ENCODE measurements at places on chromosomes 2 and 18.
A peak's percentile ranks its signal among the peaks of the same experiment; 100 is the strongest.

GRCh38 chr2:48719480-48720177, 35.9 kb downstream of the LHCGR start:
- H3K36me3 ChIP-seq = no peaks in the 10 kb centered on the region
- H3K27ac ChIP-seq = no peak overlapping the region
- no peak for DNase-seq
- no peaks in the 10 kb centered on the region for H3K27me3 ChIP-seq
- H3K4me1 ChIP-seq = no peaks in the 10 kb centered on the region
- H3K4me3 ChIP-seq = no peak overlapping the region

DNA sequence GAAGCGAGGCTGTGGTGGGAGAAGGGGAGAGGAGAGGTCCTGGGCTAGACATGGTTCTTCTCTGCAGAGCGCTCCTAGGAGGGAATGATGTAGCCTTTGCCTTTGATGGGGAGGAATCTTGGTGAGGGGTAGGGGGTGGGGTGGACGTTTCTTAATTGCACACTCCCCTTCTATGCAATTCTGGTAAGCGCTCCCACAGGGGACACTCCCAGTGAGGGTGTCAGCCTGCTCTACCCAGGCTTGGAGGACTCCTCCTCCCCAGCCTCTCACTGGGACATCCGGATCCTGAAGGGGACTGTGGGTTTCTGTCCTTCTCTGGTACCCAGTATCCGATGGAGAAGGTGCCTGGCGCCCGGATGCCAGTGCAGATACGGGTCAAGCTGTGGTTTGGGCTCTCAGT, 114.3 kb downstream of the DYSF start:
- no peak for DNase-seq
- H3K4me3 ChIP-seq = no peak overlapping the region
- no peaks in the 10 kb centered on the region for H3K27me3 ChIP-seq
- no peak overlapping the region for H3K27ac ChIP-seq
- no peaks in the 10 kb centered on the region for H3K36me3 ChIP-seq

- H3K27ac ChIP-seq = no peak overlapping the region
- H3K4me1 ChIP-seq = no peaks in the 10 kb centered on the region
- no peak overlapping the region for H3K4me3 ChIP-seq
Observed at GRCh38 chr2:37843556-37843955, 81.5 kb upstream of the RMDN2 start.

- no peak for DNase-seq
- H3K4me1 ChIP-seq = peaks cover 29% of the 10 kb centered on the region
- no peak overlapping the region for H3K4me3 ChIP-seq
- H3K36me3 ChIP-seq = peaks cover 18% of the 10 kb centered on the region
Observed at GRCh38 chr2:233498126-233498525, 68.5 kb downstream of the USP40 start.

- H3K36me3 ChIP-seq = peaks cover 11% of the 10 kb centered on the region
- peaks cover 4% of the 10 kb centered on the region for H3K27me3 ChIP-seq
- peak overlapping the region; percentile 90 for H3K4me3 ChIP-seq
- peaks cover 48% of the 10 kb centered on the region for H3K4me1 ChIP-seq
Observed at GRCh38 chr2:62197011-62197924, 1.4 kb downstream of the B3GNT2 start.

DNA sequence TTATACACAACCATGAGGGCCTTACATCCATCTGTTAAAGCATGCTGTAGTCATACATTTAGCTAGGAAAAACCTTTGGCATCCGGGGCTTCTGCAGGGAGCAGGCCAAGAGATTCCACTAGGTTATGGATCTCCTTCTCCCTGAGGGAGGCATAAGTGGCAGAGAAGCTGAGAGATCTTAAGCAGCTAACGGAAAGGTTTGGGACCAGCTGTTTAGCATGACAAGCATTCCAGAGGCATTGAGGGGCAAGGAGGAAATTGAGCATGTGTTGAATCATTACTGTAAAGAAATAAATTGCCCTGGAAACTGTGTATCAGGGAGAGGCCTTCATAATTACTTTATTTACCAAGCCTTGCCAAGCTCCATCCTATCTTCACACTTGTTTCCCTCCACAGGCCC, 643.1 kb downstream of the CNTNAP5 start:
- H3K27me3 ChIP-seq = no peaks in the 10 kb centered on the region
- no peaks in the 10 kb centered on the region for H3K4me1 ChIP-seq
- H3K27ac ChIP-seq = no peak overlapping the region
- no peaks in the 10 kb centered on the region for H3K36me3 ChIP-seq
- no peak overlapping the region for H3K4me3 ChIP-seq
